ENCODE measurements at places on chromosomes 11 and 22.

DNA sequence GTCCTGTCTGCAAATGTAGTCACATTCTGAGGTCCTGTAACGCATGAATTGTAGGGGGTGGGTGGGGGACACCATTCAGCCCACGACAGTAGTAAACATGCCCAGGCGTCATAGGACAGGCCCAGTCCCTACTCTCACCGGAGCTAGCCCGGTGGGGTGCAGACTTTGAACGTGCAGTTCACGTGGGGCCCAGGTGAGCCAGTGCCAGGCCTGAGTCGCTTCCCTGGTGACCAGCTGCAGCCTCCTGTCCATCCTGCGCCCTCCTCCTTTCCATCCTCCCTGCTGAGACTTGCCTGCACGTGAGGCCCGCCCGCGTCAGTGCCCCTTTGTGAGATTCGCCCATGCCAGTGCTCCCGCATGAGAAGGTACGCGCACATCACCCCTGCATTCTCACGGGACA is 116.8 kb downstream of the WNT7B start:
- DNase-seq: no peak

- peak; percentile 27 for DNase-seq
Observed at GRCh38 chr11:85628771-85629341, 463 bp downstream of the TMEM126B start.

DNA sequence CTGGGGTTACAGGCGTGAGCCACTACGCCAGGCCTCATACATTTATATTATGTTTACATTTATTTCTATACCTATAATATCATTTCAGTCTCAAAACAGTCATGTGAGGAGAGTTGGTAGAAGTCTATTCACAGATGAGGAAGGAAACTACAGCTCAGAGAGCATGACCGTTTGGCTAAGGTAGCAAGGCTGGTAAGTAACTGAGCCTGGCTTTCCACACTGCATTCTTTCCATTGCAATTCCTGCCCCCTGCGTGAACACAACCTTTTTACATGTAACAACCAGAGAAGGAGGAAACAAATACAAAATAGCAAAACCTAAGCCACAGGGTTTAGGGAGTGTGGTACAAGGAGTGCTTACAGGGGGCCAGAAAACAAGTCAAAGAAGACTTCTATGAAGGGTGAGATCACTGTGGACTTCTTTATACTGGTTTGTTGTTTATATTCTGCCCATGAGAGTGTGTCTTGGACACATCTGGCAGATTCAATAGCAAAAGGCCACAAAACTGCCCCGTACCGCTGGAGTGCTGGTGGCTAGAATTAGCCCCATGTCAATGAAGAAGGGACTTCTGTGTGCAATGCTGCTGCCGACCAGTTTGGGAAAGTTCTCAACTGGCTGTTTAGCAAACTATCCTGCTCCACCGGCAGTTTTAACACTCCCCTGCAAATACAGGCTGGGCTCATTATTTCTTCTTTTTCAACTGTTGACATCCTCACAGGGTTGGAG is 19.0 kb downstream of the MICAL3 start:
- DNase-seq: no peak

GRCh38 chr11:123546515-123546914 is 107.9 kb downstream of the SCN3B start:
- no peak for DNase-seq

Data from activated CD4-positive, alpha-beta T cell treated with anti-CD3 and anti-CD28 coated beads, Interleukin-2, amount 50 U/mL, for 16 hours (primary cell).